Fibroblast of skin of abdomen (primary cell): ENCODE measurements at places on chromosomes 6 and 20.
A peak's percentile ranks its signal among the peaks of the same experiment; 100 is the strongest.

GRCh38 chr20:50498071-50498776, 12.0 kb upstream of the PTPN1 start:
- peak; percentile 54 for DNase-seq

DNA sequence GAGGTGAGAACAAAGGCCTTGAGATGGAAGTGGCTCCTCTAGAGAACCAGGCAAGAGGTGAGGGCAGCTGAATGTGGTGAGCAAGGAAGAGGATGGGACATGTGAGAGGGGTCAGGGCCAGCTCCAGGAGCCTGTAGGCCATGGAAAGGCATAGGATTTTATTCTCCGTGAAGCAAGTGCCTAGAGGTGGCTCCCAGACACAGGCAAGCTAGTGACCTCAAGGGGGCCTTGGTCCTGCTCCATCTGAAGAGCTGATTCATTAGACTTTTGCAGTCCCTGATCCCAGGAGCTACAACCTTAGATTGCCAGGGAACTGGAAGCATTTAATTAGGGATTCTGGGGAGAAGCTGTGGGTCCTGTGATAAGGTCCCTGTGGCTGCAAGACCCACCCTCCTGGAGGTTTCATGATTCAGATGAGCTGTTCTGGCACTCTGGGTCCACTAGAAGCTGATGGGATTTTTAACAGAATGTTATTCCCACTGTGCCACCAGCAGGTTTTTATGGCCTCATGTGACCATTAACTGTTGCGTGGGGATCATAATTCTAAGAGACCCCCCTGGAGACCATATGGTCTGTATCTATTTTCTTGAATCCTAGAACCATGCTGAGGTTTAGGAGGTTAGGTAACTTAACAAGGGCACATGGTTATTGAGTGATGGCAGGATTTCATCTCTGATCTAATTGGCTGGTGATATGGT, 90.5 kb downstream of the ELOVL5 start:
- DNase-seq = no peak

- no peak for DNase-seq
Observed at GRCh38 chr6:4608361-4609115, 167.7 kb upstream of the CDYL start.

GRCh38 chr6:106422534-106422933, 62.0 kb downstream of the CRYBG1 start:
- DNase-seq = no peak

GRCh38 chr6:5619249-5619648, 357.9 kb downstream of the FARS2 start:
- DNase-seq = no peak

- DNase-seq = no peak
Observed at GRCh38 chr6:2979819-2980464, 8.6 kb upstream of the SERPINB6 start.

DNA sequence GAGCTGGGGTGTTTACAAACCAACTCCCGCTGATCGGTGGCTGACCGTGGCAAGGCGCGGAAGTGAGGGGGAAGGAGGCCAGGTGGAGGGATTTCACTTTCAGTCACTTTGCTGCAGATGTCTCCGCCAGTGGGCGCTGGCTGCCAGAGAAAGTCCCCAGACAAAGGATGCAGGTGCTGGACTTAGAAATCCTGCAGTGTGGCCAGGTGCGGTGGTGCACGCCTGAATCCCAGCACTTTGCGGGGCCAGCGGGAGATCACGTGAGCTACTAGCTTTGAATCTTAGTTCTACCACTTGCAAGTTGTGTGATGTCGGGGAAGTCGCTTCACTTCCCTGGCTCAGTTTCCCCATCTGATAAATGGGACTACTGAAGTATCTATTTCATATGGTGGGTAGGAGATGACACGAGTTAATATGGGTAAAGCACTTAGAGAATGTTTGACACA, 180.4 kb downstream of the ZNF217 start:
- DNase-seq = no peak

DNA sequence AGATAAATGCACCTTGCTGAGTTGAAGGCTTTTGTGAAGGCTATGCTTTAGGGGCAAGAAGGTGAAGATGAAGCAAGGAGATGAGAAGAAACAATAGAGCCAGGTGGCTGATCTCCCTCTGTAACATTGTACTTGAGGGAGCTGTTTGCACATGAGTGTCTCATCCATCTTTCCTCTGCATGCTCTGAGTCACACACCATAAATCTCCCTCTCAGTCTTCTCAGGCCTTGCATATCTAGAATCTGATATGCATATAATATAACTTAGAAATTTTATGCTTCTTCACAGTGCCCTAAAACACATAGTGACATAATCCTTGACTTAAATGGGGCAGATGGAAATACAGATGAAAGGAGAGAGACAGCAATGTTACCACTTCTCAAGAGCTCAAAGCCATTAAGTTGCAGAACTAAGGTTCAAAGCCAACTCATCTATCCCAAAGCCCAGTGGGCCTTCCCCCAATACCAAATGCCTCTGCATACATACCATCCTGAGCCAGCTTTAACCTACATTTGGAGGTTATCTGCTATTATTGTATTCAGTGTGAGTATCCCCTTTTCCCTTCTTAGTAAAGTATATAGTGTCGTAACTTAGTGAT, 62.4 kb upstream of the STXBP5 start:
- peak; percentile 80 for DNase-seq

- DNase-seq = peak; percentile 12
Observed at GRCh38 chr6:105921781-105922180, 164.4 kb upstream of the PRDM1 start.

DNA sequence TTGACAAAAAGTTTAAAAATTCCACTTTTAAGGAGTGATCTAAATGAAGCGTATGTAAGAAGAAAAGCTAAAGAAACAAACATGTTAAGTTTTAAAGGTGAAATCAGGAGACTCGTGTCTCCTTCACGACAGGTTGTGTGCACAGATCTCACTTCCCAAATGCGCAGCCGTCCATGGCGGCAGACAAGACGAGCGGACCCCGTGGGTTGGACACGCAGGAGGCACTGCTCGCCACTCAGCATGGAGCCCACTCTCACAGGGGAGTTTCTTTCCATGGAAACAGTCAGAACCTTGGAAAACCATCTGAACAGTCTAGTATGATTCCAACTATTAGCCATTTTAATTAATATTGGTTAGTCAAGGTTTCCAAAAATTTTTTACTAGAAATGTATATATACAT, 48.9 kb downstream of the WDR27 start:
- DNase-seq = no peak

DNA sequence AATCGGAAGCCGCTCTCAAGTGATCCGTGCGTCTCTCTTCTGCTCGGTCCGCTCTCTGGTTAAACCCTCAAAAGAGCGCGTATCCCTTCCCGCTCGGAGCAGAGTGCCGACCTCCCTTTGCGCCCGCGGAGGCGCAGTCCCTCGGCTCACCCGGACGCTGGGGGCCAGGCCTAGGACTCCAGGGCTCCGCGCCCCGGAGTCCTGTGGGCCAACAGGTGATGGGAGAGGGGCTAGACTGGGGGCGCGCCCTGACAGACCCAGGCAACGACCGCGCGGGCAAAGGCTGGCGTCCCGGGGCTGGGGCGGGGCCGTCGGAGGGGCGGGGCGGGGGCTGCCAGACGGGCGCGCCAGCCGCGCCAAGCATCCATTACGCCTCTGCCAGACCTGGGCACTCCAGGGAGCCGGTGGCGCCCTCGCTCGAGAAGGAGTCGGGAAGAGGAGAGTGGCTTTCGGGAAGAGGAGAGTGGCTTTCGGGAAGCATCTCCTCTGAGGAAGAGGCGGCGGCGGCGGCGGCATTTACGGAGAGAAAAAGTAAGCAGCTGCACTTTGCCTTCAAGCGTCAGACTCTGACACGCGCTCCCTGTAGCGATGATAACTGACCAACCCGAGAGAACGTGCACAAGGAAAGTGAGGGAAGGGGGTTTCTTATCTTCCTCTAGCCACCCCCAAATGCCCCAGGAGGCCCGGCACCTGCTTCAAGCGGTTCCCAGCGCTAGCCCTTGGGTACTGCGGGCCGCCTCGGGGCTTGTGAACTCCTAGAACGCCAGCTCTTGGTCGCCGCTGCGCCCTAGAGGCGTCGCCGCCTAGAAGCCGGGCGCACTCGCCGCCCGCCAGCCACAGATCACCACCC, 2.6 kb downstream of the EPHA7 start:
- peak; percentile 2 for DNase-seq

GRCh38 chr6:95802978-95803377, 212.8 kb upstream of the FUT9 start:
- no peak for DNase-seq

GRCh38 chr6:15349379-15349778, 103.5 kb downstream of the JARID2 start:
- peak; percentile 26 for DNase-seq

- DNase-seq = no peak
Observed at GRCh38 chr20:23774081-23774480, 23.3 kb upstream of the CST1 start.

- DNase-seq = no peak
Observed at GRCh38 chr20:8983478-8984345, 85.2 kb upstream of the PLCB4 start.
